ENCODE measurements at places on chromosomes 4 and X.

GRCh38 chrX:11346121-11346682, 53.0 kb downstream of the AMELX start:
- DNase-seq: no peak

- DNase-seq: no peak
These were observed 682.2 kb upstream of the AMOT start for GRCh38 chrX:113522814-113523213.

DNA sequence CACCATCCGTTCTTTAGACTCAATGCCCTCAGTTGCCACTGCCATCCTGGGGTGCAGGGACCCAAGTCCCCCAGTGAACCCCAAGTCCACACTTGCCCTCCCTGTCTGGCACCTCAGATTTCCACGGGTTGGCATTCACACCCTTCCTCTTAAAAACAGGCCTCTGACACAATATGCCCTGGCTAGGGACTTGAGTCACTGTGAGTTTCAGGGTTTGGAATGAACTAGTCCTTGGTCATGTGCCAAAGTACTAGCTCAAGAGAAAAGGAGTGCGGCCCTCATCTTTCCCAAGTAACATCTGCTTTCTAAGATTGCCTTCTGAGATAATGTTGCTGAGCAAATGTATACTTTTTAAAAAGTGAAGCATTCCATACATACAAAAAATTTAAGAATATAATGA, 134.0 kb downstream of the MID1 start:
- peak; percentile 66 for DNase-seq

- DNase-seq: no peak
These were observed 182.5 kb upstream of the GALNT7 start for GRCh38 chr4:172986114-172986513.

- peak; percentile 95 for DNase-seq
These were observed 152.6 kb downstream of the GASK1B start for GRCh38 chr4:158020176-158020575.

DNA sequence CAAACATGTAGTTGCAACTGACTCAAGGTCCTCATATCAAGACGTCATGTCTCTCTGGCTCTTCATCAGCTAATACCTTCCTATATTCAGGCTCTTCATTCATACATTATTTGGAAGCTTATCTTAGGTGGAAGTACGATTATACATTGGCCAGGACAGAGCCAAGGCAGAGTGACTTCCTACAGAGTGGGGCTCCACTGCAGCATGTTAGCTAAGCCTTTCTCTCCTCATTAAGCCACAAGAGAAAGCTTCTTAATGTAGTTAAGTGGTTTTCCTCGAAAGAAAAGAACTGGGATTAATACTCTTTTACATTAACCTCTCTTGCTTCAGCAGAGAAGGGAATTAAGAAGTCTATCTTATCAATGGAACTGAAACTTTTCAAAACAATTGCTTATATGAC, 15.0 kb downstream of the C4orf33 start:
- DNase-seq: no peak

GRCh38 chr4:175509320-175509719, 302.7 kb downstream of the GPM6A start:
- no peak for DNase-seq

- no peak for DNase-seq
These were observed 5.0 kb upstream of the RPS6KA3 start for GRCh38 chrX:20271730-20272129.

- DNase-seq: no peak
These were observed 150.4 kb downstream of the EMCN start for GRCh38 chr4:100367451-100367850.

DNA sequence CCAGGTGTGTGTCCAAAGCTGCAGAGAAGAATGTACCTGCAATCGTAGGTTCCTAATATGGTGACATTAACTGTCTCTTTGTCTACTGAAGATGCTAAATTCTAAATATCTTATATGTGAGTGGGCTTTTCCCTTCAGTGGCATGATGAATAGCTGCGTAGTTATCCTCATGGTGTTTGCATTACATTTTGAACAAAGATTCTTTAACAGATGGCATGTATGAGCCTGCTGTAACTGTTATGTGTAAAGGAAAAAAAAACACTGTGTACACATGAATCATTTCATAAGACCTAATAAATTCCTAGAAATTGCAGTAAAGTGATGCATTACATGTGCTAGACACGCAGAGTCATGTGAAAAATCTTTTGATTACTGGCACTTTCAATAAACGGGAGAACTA, 288.0 kb downstream of the SH2D1A start:
- no peak for DNase-seq

DNA sequence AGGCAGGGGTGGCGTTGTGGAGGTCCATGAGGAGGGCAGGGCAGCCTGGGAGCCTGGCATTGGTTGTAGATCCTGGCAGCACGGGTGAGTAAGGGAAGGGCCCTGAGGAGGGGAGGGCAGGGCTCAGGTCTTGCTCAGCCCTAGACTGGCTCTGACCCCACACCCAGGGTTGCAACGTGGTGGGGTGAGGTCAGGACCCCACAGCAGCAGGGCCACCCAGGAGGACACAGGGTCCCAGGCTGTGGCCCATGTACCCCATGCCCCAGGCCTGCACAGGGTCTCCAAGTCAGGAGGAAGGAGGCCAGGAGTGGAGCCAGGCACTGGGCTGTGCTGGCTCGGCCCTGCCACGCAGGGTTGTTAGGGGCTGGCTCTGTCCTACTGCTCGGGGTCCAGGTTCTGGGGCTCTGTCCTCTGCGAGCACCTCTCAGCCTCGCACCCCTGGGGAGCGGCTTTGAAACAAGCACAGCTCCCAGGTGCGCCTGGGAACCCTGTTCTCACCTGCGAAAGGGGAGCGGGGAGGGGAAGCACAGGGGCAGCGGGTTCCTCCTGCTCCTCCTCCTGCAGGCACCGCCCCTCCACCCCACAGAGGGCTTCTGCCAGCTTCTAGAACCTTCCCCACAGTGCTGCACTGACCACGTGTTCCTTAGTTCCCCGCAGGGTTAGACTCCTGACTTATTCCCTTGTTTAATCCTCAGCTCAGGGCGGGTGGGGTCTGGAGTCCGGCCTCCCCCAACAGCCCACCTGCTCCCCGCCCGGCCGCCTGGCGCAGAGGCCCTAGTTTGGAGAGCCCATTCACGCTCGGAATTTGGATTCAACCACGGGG, 20.4 kb downstream of the MSANTD1 start:
- DNase-seq: no peak

DNA sequence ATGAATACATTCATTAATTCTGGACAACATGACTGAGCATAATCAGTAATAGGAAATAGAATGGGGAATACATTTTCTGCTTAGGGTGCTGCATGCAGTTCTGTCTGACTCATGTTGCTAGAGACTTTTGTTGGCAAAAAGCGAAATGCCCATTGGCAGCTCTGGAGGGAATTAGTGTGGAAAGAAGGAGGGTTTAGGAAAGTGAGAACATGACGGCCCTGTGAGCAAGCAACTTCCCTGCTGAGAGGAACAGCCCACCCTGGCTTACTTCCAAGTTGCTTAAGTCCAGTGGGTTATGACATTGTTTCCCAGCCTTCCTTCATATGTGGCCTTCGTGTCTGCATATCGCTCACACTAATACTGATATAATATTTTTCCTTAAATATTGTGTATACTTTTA, 13.8 kb downstream of the MAD2L1 start:
- peak; percentile 92 for DNase-seq

- no peak for DNase-seq
These were observed 37.9 kb upstream of the TRPC3 start for GRCh38 chr4:121989715-121990114.

GRCh38 chr4:109671350-109671749, 31.9 kb downstream of the CASP6 start:
- no peak for DNase-seq

DNA sequence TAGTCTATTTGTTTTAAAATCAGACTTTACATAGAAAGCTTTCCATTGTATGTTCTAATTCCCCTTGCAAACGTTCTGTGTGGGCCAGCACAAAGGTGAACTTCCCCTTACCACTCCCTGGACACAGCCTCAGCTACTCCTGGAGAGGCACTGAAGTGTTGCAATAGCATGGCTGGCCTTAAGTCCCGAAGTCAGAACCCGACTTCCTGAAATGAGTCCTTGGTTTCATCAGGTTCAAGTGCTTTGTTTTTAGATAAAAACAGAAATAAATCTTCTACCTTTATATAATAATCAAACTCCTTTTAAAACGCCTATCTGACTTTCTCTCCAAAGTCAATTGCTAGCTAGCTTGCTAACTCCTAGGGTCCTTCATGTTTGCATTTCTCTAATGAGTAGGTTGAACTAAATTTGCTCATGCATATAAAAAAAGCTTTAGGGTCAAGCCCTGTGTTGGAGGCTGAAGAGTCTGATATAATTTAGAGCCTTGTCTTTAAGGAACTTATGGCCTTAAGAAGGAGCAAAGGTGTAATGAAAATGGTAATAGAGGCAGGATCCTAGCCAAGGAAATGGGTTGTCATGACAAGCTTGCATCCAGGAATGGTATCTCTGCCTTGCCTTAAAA, 9.0 kb downstream of the BMP3 start:
- DNase-seq: peak; percentile 51

DNA sequence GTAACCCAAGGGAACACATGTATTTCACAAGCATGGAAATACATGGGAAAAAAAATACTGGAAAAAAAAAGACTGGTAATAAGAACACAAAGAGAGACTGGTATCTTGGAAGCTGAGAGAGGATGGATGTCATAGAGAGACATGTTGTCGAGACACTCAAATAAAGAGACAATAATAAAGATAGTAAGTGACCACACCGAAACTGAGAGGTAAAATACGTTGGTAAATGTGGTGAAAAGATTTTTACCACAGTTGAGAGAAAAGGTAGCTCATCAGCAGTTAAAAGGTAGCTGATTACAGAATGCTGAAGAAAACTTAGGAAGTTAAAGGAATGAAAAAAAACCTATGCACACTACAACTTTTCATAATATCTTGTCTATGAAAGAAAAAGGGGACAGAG, 81.1 kb downstream of the ARAP2 start:
- no peak for DNase-seq

DNA sequence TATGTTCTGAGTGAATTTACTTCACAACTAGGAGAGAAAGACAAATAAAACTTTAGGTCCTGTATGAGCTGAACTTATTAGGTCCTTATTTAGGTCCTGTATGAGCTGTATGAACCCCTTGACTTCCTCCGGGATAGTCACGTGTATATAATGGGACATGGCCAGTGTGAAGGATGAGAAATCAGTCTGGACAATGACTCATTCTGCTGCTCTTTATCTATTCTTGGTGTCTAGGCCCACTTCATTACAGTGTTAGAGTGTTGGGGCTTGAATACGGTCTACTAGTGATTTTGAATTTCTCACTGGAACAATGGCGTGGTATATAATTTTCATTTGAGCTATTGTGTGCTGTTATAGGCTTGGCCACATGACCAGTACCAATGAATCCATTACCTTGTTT, 21.9 kb downstream of the STK26 start:
- no peak for DNase-seq

- DNase-seq: no peak
These were observed 93.0 kb downstream of the CENPC start for GRCh38 chr4:67452100-67452845.

GRCh38 chrX:111244235-111244750, 26.0 kb downstream of the CAPN6 start:
- peak; percentile 12 for DNase-seq

DNA sequence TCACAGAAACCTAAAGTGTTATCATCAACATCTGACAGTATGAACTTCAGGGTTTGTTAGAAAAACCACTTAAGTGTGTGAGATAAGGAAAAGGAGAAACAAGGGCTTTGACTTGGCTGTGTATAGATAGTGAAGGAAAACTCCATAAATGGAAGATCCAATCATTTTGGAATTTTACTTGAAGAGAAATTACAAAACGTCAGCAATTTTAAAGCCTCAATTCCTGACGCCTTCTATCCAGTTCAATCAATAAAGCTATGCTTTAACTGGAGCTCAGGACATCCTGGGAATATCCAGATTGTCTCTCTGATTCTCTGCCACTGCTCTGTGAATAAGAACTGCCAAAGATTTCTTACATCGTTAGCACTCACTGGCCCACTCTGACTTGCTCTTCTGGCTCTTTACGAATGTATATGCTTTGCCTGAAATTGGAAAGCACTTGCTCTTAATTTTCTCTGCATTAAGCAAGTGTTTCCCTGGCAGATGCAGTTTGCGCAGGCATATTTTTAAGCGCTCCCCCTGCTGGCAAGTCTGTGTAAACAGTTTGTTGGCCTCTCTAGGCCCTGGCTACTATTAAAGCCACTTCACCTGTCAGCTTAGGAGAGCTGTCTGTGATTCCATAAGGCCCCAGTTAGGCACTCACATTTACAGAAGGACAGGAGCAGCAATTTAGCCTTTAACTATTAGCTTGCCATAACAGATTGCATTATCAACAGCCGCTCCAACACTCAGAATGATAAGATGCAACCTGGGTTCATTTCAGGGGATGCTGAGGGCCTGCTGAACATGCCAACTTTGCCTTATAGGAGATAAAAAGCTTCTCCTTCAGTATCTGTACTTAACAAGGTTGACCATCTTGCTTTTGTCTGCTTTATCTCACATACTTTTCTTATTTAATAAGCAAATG, 251.4 kb upstream of the DDX53 start:
- peak; percentile 11 for DNase-seq

GRCh38 chrX:97638621-97639020, 754.9 kb downstream of the RPA4 start:
- DNase-seq: no peak

DNA sequence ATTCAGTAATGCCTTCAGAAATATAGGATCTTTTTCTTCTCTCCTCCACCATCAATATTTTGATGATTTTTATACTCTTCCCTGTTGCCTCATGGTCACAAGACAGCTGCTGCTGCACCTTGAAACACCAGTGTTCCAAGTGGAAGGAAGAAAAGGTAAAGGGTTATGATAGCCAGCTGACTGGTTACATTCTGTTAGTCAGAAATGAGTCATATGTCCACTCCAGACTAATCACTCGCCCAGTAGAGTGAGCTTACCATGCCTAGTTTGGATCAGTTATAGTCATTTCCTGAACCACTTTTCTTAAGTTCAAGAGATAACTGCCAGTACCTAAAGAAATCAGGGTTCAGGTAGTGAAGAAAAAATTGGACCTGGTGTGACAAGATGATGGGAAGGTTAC, 532.3 kb upstream of the SMIM31 start:
- peak; percentile 38 for DNase-seq

DNA sequence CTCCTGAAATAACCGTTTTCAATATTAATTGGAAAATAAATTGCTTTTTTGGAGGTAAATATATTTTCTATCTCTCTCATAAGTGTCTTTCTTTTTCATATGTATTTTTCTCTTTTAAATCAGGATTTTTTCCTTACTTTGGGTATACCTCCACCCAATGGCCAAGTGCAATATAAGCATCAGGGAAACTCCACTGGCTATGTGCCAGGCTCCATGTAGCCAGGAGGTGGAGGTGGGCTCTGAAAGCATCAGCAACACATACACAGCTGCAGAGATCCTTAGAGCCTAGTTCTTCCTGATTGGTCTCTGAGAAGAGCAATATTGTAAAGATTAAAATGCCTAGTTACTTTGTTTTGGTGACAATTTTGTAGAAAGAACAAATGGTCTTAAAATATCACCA, 3.4 kb downstream of the GABRA2 start:
- no peak for DNase-seq

DNA sequence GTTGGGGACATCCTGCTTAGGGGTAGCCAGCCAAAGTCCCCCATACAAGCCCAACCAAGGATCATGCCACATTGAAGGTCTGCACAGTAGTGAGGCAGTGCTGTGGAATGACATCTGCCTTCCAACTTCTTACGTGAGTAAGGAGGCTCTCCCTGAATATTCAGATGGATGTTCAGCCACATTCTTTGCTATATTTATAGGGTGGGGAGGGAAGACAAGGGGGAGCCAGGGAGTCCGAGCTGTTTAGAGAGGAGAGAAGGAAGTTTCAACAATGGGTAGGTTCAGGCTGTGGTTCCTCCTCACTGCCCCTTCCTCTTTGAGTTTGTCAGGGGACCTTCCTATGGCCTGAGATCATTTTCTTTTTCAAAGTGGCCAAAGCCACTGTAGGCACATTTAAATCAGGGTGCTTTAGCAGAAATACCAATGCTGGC, 29.8 kb downstream of the MSN start:
- DNase-seq: peak; percentile 52
